ENCODE measurements at places on chromosomes 7 and 10.

DNA sequence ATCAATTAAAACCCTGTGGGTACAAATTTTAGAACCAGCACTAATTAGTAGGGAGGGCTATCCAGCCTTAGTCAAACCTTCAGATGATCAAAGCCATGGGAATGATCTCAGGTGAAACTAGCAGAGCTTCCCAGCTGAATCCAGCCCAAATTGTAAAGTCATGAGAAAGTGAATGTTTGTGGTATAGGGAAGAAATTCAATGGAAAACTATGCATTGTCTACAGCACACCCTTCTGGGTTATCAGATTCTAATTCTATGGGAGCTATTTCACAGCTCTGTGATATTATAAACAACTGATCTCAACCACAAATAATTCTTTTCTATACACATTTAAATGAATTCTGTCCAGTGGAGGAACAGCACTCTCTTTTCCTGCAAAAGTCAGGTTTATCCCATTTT lies 24.6 kb upstream of the BMPER start:
- DNase-seq: no peak

- DNase-seq: no peak
These were observed 119.0 kb downstream of the BICC1 start for GRCh38 chr10:58631715-58632114.

DNA sequence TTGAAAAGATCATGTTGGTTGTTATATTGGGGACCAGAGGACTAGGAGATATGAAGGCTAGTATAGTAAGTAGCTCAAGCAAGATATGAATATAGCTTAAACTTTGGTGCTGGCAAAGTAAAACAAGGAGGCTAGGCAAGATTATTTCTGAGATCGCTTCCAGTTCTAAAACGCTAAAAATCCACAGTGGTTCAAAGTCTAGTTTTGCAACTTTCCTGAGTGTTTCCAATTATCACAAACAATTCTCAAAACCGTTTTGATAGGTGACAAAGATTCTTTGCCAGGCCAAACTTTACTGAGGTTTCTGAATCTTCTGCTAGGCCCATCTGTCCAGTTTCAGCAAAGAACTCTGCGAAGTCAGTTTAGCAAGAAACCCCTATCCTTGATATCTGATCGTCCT lies 35.3 kb downstream of the PDZD8 start:
- no peak for DNase-seq

DNA sequence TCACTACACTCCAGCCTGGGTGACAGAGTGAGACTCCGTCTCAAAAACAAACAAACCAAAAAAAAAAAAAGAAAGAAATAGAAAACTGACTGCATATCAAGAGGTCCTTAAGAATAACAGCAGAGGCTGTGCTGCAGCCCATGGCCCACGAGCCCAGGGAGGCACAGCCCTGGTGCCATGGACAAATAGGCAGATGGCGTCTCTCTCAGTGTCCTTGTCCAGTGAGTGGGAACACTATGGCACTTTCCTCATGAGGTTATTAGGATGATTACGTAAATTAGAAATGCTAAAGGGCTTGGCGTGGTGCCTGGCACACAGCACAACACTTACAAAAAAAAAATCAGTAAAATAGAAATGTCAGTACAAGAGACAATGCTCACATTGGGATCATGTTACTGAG lies 33.4 kb upstream of the PFKP start:
- DNase-seq: no peak

Measured in CD8-positive, alpha-beta T cell (primary cell).